ENCODE measurements at places on chromosomes 11 and 22.

DNA sequence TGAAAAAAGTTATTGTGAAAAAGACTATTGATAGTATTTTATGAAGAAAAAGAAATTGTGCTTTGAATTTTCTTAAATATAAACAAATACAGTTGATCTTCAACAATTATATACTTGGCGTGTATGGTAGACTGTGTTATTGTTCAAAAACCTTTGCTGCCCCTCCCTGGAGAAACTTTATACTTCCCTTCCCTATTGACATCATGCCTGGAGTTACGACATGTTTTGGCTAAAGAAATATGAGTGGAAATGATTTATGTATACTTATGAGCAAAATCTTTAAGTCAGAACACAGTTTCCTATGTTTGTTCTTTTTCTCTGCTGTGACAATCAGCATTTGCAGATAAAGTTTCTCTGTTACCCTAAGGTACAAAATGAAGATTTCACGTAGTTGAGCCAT, 243.8 kb downstream of the TMEM135 start:
- DNase-seq, result no peak

DNA sequence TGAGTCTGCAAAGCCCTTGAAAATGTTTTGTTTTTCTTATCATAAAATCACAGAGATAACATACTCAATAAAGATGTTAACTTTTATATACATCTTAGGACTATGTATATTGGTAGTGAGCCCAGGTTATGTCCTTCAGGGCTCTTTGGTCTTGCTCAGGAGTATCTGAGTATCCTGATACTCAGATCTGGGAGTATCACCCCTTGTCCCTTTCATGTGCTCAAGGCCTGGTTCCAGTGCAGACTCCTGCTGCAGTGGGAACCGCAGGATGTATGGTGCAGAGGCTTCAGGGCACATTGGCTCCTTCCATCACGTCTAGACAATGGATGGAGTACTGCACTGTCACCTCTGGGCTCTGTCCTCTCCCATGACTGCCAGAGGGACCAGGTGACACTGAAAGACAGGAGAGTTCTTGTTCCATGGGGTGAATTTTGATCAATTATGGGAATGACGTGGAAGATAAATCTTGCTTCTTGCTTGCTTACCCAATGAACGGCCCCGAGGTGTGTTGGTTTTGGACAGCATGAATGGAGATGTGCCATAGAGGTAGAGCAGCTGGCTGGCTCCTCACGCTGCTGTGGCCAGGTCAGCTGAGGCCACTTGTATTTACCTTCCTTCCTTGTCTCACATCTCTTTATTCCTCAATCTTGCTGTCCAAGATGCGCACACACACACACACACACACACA, 215.5 kb downstream of the ARHGAP42 start:
- DNase-seq, result no peak

DNA sequence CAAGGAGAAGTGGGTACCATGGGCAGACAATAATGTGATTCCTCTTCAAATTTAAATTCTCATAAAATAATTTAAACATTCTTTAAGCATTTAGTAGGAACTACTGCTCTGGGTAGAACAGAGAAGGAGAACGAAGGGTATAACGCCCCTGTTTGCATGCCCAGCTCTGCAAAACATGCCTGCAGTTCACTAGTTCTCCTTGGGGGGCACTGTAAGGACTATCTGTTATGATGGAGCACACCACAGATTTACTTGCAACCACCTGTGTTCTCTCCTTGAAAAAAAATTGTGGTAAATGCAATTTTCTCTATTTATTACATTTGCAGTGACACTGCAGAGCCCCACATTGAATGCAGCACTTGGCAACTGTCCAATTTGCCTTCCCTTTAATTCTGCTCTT, 100.3 kb downstream of the GUCY1A2 start:
- DNase-seq, result peak; percentile 32

GRCh38 chr22:49164773-49165320, 662.8 kb downstream of the BRD1 start:
- no peak for DNase-seq

DNA sequence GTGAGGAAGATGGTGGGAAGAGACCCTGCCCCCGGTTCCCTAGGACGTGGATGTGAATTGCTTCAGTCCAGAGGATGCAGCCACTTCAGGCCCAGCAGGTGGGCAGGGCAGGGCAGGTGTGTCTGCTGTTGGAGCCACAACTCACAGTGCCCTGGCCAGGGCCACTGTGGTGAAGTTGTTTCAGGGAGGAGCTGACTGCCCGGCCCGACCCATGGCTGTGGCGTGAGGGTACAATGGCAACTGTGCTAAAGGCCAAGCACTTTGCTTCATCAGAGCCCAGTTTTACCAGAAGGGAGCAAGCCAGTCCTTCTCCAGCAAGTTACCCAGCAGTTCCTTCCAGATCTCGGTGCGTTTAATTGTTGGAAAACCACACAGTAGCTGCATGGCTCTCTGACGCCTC, 1174.4 kb downstream of the BRD1 start:
- no peak for DNase-seq

Measured in NT2/D1 (cell line).